ENCODE measurements at places on chromosomes 16 and 17. TPM values are rescaled to one million over a fixed set of nuclear protein-coding genes. Genes with fewer than 3 reads are reported as not detected.

Gene ERN1
- 10.3 TPM for total RNA-seq

Gene CNGB1
- total RNA-seq, result not detected

Gene MYH1
- 0.12 TPM for total RNA-seq

Gene SDK2
- total RNA-seq, result 1.2 TPM

Gene TEFM
- total RNA-seq, result 18.3 TPM

Gene ELOB
- total RNA-seq, result 255 TPM

Gene CDK3
- total RNA-seq, result 7.8 TPM

Gene CRYBA1
- not detected for total RNA-seq

Gene BAIAP3
- total RNA-seq, result 3.0 TPM

Gene CACNG5
- not detected for total RNA-seq

Gene PYY
- total RNA-seq, result not detected

Gene CES2
- total RNA-seq, result 52.8 TPM

Gene STH
- not detected for total RNA-seq

Gene KIF19
- total RNA-seq, result 0.20 TPM

Gene PRSS27
- 1.4 TPM for total RNA-seq

Gene SLC46A1
- total RNA-seq, result 54.5 TPM

Gene SPATA32
- total RNA-seq, result not detected

Gene ADAD2
- not detected for total RNA-seq

Gene NPIPA2
- not detected for total RNA-seq

Gene ZNF276
- 23.2 TPM for total RNA-seq

Gene MFSD6L
- 2.2 TPM for total RNA-seq

Gene KRTAP4-1
- total RNA-seq, result not detected

Gene SBK1
- total RNA-seq, result 1.8 TPM

Gene PRKCB
- 0.70 TPM for total RNA-seq

Gene NOG
- total RNA-seq, result 10.7 TPM

Gene TMC7
- 6.5 TPM for total RNA-seq

Gene HSPB9
- total RNA-seq, result not detected

Gene ENO3
- 18.7 TPM for total RNA-seq

Gene SARM1
- total RNA-seq, result 12.8 TPM

Gene ATP1B2
- total RNA-seq, result 0.04 TPM

Gene TBC1D26
- total RNA-seq, result 1.7 TPM

Gene SOX8
- 2.7 TPM for total RNA-seq

Gene CACNG1
- not detected for total RNA-seq

Gene ODAD4
- total RNA-seq, result 0.53 TPM

Gene RTN4RL1
- total RNA-seq, result 1.4 TPM

Gene EFNB3
- 7.4 TPM for total RNA-seq

Gene NFATC2IP
- 17.3 TPM for total RNA-seq

Gene DPEP1
- total RNA-seq, result 48.3 TPM

Gene CD300E
- total RNA-seq, result 0.03 TPM

Gene PRR29
- total RNA-seq, result 0.36 TPM

Gene ELMO3
- 18.7 TPM for total RNA-seq

Gene HOXB2
- 5.6 TPM for total RNA-seq

Gene PIMREG
- total RNA-seq, result 5.4 TPM

Gene JPH3
- total RNA-seq, result 2.3 TPM

Gene HSD17B2
- 76.7 TPM for total RNA-seq

Gene KPNA2
- 72.1 TPM for total RNA-seq

Gene AXIN2
- 21.4 TPM for total RNA-seq

Gene NPIPB6
- total RNA-seq, result 2.2 TPM

Gene FBF1
- 6.1 TPM for total RNA-seq

Gene IL17C
- total RNA-seq, result not detected

Gene RNF157
- 8.6 TPM for total RNA-seq

Gene C16orf87
- 25.1 TPM for total RNA-seq

Gene SULT1A2
- 1.8 TPM for total RNA-seq

Gene GGT6
- total RNA-seq, result 0.32 TPM

Gene CD300A
- 1.1 TPM for total RNA-seq

Gene CDH8
- total RNA-seq, result 2.1 TPM

Gene FAM171A2
- 12.8 TPM for total RNA-seq

Gene MT4
- total RNA-seq, result not detected
